ENCODE measurements at places on chromosomes 4 and X.

- no peak for DNase-seq
These were observed 2.8 kb downstream of the VEGFC start for GRCh38 chr4:176789955-176790354.

DNA sequence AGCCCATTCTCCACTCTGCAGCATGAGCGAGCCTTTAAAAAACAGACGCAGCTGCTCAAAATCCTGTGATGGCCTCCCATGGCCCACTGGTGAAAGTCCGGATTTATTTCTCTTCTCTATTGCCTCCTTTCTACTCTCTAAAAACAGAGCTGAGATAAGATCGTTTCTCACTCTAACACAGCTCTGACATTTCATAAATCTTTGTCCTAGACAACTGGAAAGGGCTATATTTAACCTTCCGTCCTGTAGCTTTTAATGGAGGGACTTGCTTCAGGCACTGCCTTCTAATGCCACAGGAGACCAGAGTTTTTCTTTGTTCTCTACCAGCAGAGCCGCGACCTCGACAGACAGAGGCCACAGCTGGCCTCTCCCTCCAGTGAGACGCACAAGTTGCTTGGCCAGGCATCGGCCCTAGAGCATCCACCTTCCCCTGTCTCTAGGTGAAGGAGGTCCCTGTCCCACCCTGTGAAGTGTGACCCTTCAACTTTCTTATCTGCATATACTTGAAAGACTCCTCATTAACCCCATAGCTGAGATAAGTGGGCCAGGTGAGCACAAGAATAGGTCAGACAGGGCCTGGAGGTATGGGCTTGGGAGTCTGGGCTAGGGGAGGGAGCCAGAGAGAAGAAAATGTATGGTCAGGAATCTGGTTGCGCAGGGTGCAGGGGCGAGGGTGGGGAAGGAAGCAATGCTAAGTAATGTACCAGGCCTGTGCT, 50.0 kb downstream of the RTL5 start:
- no peak for DNase-seq

GRCh38 chrX:56068274-56068758, 163.8 kb upstream of the KLF8 start:
- no peak for DNase-seq

- DNase-seq = no peak
These were observed 384.5 kb downstream of the GRXCR1 start for GRCh38 chr4:43277003-43277402.
